ENCODE measurements at places on chromosomes 11 and 22. TPM values are rescaled to one million over a fixed set of nuclear protein-coding genes. Genes with fewer than 3 reads are reported as not detected.

CRYAB gene
- 770 TPM for total RNA-seq

OR8B2 gene
- not detected for total RNA-seq

GRCh38 chr11:723120-723883 is 17.3 kb downstream of the EPS8L2 start:
- no peak overlapping the region for H3K4me3 ChIP-seq
- H3K27ac ChIP-seq, result no peak overlapping the region
- H3K4me1 ChIP-seq, result peaks cover 16% of the 10 kb centered on the region
- H3K27me3 ChIP-seq, result no peaks in the 10 kb centered on the region
- DNase-seq, result no peak

FGF3 gene
- total RNA-seq, result not detected

DNA sequence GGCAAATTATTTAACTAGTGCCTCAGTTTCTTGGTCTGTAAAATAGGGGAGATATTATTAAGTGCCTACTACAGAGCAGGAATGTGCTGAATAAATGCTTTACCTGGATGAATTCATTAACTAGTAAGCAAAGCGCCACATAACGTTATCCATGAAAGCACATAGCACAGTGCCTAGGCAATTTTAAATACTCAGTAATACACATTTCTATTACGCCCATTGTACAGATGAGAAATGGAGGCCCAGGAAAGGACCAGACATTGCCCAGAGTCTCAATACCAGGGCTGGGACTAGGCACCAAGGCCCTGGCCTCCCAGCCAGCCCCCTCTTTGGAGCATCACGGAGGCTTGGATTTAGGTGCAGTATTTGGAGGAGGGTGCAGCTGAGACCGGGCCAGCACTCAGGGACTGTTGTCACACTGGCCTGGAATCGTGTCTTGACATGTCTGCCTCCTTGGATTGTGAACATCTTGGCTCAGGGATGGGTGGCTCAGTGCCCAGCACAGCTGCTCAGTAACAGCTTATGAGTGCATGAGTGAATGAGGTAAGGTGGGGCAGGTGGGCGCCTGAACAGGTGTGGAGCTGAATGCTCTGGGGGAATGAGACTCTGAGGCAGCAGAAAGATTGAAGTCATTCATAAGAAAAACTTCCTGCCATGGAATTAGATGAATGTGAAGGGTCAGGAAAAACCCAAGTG is 42.1 kb upstream of the TPBGL start:
- no peak overlapping the region for H3K4me3 ChIP-seq
- DNase-seq, result no peak
- H3K36me3 ChIP-seq, result no peaks in the 10 kb centered on the region
- H3K27ac ChIP-seq, result no peak overlapping the region
- H3K27me3 ChIP-seq, result peaks cover 19% of the 10 kb centered on the region
- H3K4me1 ChIP-seq, result peaks cover 14% of the 10 kb centered on the region

DNA sequence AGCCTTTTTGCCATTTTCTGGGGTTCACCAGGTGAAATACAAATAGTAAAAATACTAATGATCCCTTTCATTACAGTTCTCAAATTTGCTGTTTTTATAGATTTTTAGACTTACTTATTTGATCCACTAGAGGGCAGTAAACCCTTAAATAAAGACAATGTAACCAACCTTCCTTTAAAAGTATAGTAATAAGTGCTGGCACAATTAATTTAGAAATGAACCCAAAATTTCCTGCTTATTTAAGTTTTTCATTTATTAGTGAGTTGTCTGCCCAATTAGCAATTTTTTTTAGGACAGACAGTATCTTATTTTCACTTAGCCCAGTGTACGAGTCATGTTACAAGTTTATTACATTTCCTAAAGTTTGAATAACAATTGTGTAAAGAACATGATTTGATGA is 4.7 kb downstream of the DDIAS start:
- no peaks in the 10 kb centered on the region for H3K27me3 ChIP-seq
- H3K4me3 ChIP-seq, result no peak overlapping the region
- peaks cover 22% of the 10 kb centered on the region for H3K4me1 ChIP-seq
- no peaks in the 10 kb centered on the region for H3K36me3 ChIP-seq

DNA sequence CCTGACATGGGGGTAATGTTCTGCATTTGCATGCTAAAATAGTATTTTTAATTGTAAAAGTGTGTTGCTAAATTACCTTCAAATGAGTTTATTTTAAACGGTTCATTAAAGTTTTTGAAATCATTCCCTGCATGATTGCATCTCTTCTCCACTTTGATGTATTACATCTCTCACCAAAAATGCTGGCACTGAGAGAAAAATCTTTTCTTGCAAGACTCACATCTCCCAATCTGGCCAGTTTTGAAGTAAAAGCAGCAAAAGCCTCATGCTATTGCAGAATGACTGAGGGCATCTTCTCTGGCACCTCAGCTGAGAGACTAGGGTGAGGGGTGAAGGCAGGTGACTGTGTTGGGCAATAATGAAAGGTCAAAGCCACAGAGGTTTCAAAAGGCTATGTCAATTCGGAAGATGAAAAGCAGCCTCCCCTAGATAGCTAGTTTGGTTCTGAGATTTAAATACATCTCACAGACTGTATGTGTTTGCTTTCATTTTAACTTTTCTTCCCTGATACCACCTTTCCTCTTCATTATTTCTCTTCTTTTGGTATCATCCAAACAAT is 292.2 kb upstream of the RAG2 start:
- H3K4me3 ChIP-seq, result no peak overlapping the region
- H3K36me3 ChIP-seq, result no peaks in the 10 kb centered on the region
- H3K27me3 ChIP-seq, result peaks cover 1% of the 10 kb centered on the region
- DNase-seq, result no peak

- no peak overlapping the region for H3K4me3 ChIP-seq
- H3K4me1 ChIP-seq, result peaks cover 19% of the 10 kb centered on the region
- no peak for DNase-seq
- no peaks in the 10 kb centered on the region for H3K27me3 ChIP-seq
Measured at GRCh38 chr22:28282405-28283067, 363.5 kb upstream of the PITPNB start.

USH1C gene
- 0.72 TPM for total RNA-seq

GRCh38 chr22:19336133-19337075 is 44.9 kb upstream of the CLTCL1 start:
- no peaks in the 10 kb centered on the region for H3K27me3 ChIP-seq
- no peak overlapping the region for H3K4me3 ChIP-seq
- H3K27ac ChIP-seq, result no peak overlapping the region
- no peak for DNase-seq

GRCh38 chr22:36125994-36126531 is 34.5 kb downstream of the APOL3 start:
- H3K4me3 ChIP-seq, result no peak overlapping the region
- peaks cover 27% of the 10 kb centered on the region for H3K27me3 ChIP-seq
- DNase-seq, result no peak
- H3K36me3 ChIP-seq, result peaks cover 3% of the 10 kb centered on the region
- H3K27ac ChIP-seq, result no peak overlapping the region

Data from chondrocyte (in vitro differentiated cells).